ENCODE measurements at places on chromosomes 2 and 18.

DNA sequence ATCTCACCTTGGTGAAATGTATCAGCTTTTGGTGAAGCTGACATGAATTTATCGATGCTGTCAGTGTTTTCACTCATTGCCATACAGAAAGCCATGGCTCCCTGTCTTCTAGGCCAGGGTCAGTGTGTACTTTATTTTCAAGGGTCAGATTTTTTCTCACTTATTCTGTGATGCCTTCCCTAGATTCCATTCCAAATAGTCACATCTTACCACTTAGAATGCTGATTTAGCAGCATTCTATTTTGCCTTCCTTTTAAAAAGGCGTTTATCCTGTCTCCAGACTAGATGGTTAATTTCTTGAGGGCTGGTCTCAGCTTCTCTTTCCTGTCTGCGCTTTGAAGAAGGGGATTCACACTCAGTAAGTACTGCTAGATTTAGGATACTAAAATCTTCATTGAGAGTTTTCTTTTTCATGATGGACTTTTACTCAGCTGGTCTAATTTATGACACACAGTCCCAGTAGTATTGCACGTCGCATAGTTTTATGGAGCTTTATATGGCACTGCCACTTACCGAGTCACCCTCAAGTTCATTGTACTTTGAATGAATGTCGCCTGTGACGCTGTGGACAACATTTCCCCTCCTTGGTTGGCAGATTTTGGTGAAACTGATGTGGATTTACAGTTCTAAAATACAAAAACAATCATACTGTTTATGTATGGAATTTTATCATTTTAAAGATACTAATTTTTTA is 194.0 kb downstream of the ZNF407 start:
- no peak for DNase-seq

GRCh38 chr2:219784178-219784577 is 156.7 kb downstream of the SLC4A3 start:
- DNase-seq: no peak

- DNase-seq: no peak
Observed at GRCh38 chr2:148989882-148990493, 48.5 kb upstream of the LYPD6B start.

DNA sequence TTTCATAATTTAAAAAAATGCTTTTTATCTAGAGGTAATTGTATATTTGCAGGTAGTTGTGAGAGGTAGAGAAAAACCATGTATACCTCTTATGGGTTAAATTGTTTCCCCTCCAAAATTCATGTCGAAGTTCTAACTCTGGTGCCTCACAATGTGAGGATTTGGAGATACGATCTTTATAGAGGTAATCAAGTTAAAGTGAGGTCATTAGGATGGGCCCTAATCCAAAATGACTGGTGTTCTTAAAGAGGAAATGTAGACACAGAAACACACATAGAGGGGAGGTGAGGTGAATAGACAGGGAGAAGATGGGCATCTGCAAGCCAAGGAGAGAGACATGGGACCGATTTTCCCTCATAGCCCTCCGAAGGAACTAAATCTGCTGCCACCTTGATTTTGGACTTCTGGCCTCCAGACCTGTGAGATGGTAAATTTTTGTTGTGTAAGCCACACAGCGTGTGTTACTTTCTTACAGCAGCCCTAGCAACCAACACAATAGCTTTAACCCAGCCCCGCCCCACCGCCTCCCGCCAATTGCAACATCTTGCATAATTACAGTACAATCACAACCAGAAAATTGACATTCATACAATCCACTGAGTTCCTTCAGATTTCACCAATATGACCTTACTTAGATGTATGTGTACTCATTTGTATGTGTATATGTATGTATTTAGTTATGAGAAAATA is 208.9 kb downstream of the MIB1 start:
- DNase-seq: no peak

DNA sequence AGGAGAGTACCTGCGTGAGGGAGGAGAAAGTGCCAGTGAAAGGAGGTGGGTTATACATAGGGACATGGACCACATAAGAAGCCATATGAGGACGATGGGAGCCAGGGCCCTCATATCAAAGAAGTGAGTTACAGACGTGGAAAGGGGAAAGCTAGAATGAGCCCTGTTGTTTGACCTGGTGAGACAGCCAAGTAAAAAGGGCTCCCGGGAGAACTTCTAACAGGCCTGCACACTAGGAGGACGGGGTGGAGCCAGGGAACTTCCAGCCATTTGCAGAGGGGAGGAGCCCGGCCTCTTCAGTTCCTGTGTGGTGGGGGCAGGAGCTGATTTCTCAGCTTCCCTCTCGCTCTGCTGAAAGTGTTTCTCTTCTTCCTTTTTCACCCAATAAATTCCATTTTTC is 84.1 kb upstream of the SLC66A3 start:
- no peak for DNase-seq

Data from left lung (tissue), 14 donors.